SHP77 treated with DMSO at 0.1 percent for 48 hours (cell line): ENCODE measurements at places on chromosomes 4 and X.

DNA sequence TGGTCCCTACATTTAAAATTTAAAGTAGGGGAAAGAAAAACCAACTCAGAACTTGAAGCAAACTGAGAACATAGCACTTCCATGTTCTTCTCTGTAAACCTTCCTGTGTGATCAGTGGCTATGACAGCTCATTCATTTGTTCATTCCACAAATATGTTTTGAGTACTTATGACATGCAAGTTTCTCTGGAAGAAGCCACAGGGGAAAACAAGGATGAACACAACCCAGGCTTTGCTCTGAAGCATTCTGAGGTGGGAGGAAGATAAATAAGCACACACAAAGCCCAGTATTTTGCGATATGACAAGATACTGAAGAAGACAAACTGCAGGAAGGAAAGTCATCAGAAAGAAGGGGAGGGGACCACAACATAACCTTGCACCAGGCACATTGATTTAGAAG is 96.4 kb downstream of the CHIC2 start:
- no peak for DNase-seq

- DNase-seq = no peak
Measured at GRCh38 chrX:70470850-70471289, 26.2 kb downstream of the DLG3 start.

GRCh38 chr4:167775375-167775774 is 317.0 kb upstream of the ANXA10 start:
- no peak for DNase-seq

GRCh38 chr4:105871997-105872396 is 23.3 kb upstream of the NPNT start:
- DNase-seq = no peak

DNA sequence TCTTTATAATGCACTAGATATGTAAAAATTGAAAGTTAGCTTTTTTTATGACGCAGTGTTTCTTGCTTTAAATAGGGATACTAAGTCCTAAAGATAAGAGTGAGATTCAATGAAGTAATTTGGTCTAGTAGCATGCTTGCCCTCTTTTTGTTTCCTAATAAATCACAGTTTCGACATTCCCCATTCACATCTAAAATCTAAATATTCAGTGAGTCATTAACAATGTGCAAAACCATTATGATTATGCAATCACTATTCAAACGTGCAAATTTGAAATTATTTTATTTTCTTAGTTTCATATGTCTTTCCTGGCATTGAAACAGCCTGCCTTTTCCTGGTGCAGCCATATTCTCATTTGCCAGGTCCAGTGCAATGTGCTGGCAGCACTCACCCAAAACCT is 1350.5 kb upstream of the PABPC4L start:
- no peak for DNase-seq

GRCh38 chr4:2045518-2045951 is 13.6 kb upstream of the NAT8L start:
- DNase-seq = no peak

DNA sequence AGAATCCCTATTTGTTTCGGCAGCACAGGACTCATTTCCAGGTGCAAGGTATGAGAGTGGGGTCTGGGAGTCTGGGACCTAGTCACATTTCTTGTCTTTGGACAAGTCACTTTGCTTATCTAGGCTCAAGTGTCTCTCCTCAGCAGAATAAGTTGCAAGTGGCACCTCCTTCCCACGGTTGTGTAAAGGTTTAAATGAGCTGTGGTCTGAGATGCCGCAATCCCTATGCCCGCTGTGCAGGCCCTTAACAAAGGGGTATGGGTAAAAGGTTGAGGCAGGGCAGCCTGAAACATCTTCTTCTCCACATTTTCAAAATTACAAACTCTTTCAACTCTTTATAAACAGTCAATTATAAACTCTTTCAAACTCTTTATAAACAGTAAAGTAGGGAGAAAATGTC is 93.7 kb downstream of the RTL5 start:
- DNase-seq = no peak

- DNase-seq = no peak
Measured at GRCh38 chrX:82335772-82336171, 1133.9 kb downstream of the SH3BGRL start.

DNA sequence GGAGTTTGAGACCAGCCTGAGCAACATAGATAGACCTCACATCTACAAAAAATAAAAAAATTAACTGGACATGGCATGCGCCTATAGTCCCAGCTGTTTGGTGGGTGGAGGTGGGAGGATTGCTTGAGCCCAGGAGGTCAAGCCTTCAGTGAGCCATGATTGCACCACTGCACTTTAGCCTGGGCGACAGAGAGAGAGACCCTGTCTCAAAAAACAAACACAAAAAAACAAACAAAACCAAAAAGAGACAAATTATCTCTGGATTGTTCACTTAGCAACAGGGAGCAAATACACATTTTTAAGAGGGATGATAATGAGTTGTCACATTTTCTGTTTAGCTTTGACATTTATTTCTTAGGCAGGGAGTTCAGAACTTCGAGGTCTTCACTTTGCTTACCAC is 155.4 kb downstream of the CEP135 start:
- DNase-seq = no peak

DNA sequence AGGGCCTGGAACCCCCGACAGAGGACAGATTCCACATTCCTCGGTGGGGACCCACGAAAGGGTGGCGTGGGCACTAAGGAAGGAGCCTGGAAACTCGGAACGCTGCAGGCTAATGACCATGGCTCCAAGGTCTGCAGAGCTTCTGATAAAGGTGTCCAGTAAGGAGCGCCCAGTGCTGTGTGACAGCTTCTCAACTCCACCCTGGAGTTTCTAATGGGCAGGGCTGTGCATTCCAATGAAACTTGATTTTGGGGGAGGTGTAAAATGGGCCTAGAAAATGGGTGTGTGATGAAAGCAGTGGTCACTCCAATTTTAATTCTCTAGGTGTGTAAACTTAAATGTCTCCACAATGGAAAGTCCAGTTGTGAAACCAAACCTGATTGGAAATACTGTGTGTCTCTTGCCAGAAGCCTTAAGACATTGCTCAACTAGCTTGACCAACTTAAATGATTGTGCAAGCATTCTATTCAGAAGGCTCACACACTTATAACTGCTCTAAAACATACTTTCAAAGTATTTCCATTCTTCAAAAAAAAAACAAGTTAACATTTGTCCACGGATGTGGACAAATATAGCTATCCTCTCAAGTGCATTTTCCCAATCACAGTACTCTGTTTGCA is 52.1 kb downstream of the XAGE2 start:
- DNase-seq = no peak

DNA sequence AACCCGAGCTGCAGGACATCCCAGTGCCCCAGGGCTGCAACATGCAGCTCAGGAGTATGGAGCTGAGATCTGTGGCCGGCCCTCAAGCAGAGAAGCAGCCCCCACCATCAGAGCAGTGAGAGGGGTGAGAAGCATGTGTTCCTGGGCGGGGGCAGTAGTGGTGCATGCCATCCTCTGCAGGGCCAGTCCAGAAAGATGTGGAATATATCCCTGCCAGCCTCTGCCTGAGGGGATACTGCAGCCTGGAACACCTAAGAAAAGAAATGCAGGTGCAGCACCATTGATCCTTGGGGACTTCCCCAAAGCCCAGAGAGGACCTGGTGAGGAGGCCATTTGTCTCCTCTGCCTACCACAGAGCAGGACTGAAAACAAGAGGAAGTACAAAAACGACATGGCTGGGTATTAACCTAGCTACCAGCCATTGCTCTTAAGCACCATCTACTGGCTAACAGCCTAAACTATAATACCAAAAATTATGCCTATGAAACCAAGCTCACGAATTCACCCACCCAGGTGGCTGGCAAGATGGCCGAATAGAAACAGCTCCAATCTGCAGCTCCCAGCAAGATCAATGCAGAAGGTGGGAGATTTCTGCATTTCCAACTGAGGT is 158.8 kb downstream of the ADGRA3 start:
- no peak for DNase-seq

DNA sequence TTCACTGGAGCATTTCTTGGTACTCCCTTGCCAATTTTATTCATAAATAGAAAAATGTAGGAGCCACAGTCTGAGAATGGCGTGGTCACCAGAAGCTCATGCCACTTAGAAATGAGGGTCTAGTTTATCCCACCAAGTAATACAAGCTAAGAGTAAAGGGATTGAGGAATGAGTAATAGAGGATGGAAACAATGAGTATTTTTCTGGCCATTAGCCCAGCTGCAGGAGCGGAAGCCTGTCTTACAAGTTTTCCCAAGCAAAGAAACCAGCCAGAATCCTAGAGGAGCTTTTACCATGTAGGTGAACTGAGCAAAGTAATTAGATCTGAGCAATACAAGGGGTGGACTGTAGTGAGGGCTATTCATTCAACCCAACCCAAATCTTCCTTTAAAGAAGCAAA is 160.7 kb upstream of the NPY2R start:
- DNase-seq = no peak

DNA sequence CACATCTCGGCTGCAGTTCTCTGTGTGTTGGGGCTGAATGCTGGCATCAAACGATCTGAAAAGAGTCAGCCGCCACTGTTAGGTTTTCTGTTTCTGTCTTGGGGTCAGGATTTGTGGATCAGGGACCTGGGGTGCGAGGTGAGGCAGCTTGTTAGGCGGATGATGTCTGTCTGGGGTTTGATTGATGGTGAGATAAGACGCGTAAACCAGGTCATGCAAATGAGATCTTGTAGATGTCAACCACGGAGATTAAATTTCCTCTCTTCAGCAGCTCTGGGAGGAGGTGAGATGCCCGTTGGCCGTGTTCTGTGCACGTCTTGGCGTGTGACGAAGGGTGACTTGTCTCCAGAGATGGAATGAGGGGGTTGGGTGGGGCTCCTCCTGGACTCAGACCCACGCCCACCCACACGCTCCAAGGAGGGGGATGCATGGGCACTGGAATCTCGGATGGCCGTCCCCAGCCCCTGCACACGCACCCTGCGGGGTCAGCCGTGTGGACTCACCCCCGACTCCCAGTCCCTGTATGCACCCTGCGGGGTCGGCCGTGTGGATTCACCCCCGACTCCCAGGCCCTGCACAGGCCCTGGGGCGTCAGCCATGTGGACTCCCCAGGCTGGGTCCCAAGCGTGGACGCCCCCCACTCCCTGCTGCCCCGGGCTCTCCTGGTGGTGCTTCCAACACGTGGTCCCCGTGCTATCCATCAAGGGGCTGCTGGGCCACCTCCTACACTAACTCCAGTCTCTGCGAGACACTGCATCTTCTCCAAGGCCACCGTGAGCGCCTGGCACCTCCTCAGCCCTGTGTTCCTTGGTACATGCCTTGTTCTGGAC is 16.0 kb upstream of the UVSSA start:
- DNase-seq = no peak

- DNase-seq = no peak
Measured at GRCh38 chrX:112279940-112280339, 197.4 kb upstream of the TRPC5 start.

DNA sequence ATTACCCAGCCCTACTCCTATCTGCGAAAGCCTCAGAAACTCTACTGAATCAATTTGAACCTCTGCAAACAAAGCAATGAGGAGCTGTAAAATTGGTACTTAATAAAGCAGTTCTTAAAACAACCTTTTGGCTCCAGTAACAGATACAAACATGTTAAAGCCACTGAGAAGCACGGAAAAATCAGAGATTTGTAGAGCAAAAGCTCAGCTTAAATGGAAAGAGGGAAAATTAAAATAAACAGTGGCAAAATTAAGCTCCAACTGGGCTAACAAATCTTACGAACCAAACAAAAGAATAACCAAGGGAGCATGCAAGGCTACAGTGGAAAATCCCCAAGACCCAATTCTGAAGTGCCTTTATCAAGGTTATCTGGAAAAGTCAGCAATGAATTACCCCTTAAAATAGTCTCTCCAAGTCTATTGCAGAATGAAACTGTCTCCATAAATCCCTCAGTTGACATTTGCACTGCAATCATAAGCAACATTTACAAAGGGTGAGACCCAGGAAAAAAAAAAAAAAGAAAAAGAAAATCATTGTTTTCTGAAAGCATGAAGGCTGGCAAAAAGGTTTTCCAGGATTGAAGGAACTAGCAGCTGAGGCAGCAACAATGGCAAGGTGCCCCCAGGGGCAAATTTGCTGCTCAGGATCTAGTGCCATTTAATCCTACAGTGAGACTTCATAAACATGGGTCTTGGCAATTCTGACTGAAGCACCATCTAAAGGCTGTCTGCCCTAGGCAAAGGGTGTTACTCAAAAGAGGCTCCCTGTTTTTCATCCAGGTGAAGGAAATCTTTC is 40.1 kb downstream of the USP46 start:
- DNase-seq = no peak
